ENCODE measurements at places on chromosomes 12 and 14.
A peak's percentile ranks its signal among the peaks of the same experiment; 100 is the strongest.

DNA sequence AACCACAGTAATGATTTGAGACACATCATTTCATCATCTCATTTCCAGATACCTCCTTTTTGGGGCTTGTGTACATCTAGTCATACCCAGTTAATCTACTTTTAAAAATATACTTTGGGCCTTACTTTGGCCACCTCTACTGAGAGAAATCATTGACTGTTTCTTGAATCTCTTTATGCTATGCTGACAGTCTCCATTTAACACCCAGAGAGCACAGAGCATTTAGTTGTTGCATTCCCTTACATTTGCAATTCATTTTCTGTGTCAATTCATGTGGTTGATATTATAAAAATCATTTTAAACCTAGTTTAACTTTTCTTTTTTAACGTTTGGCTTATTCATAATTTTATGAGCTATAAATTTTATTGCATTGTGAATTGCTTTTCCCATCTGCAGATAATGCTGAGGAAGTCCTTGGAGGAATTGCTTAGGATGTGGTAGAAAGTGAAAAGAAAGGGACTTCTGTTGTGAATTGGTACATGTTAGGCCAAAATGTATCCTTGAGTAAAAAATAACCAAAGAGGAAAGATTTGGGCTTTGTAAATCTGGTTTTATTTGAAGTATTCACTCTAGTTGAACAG lies 17.0 kb upstream of the SLC15A5 start:
- DNase-seq = no peak

DNA sequence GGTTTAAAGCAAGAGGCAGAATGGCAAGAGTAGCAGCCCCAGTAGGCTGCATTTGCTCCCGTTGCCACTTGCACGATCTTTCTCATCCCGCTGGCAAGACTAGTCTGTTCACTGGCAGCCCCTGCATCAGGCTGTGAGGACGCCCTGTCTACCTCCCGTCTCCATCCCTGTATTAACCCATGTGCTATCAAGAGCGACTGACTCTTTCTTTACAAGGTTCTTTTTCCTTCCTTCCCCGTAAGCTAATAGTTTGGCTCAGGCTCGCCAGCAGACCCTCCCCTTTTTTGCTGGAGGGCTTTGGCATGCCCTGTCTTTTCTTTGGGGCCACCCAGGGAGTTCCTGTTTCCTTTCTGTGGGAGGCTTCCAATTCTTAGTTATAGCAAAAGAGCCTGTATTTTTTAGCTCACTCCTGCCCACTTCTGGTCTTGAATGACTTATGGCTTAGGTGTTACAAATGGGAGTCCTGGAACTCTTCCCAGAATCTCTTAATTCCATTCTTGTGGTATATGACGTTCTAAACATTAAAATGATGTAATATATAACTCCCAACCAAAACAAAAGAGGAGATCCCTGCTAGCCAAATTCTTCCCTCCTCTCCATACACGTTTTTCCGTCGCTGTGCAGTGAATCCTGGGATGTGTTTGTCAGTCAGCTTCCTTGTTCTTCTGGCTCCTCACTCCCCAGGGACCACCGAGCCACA lies 149.0 kb downstream of the PRKCH start:
- DNase-seq = peak; percentile 84

- DNase-seq = peak; percentile 22
These were observed 14.1 kb downstream of the RILPL1 start for GRCh38 chr12:123519141-123520001.

GRCh38 chr14:87094913-87095312 lies 898.1 kb downstream of the GALC start:
- no peak for DNase-seq

GRCh38 chr12:82461836-82462235 lies 103.5 kb downstream of the METTL25 start:
- DNase-seq = no peak
